ENCODE measurements at places on chromosomes 2 and 18. TPM values are rescaled to one million over a fixed set of nuclear protein-coding genes. Genes with fewer than 3 reads are reported as not detected.

Gene ARHGAP28
- total RNA-seq = 0.03 TPM

Gene SPHKAP
- not detected for total RNA-seq

Gene AFF3
- not detected for total RNA-seq

Gene GKN2
- total RNA-seq = 3.5 TPM

Gene DCDC2C
- total RNA-seq = not detected

Gene KCNG2
- total RNA-seq = not detected

Gene ODC1
- total RNA-seq = 170 TPM

Gene SLC4A3
- total RNA-seq = 2.0 TPM

Gene RNF152
- total RNA-seq = 0.02 TPM

Gene POTEJ
- not detected for total RNA-seq

Gene IGFBP5
- total RNA-seq = 0.27 TPM

Gene LHCGR
- total RNA-seq = not detected

Gene L3MBTL4
- not detected for total RNA-seq

Gene SOWAHC
- 11.8 TPM for total RNA-seq

Gene KCNE4
- 0.69 TPM for total RNA-seq

Gene RIT2
- not detected for total RNA-seq

Gene SCYGR3
- total RNA-seq = not detected

Gene DTNB
- total RNA-seq = 9.3 TPM

Gene LCT
- 0.03 TPM for total RNA-seq

Gene ERBB4
- total RNA-seq = not detected

Gene SMPD4
- total RNA-seq = 76.6 TPM

All from A549 treated with GW870086 at 1 μM for 4 hours (cell line).